ENCODE measurements at places on chromosomes 4 and X. TPM values are rescaled to one million over a fixed set of nuclear protein-coding genes. Genes with fewer than 3 reads are reported as not detected.

GRCh38 chr4:114785570-114785969 is 187.0 kb downstream of the UGT8 start:
- DNase-seq: no peak

DNA sequence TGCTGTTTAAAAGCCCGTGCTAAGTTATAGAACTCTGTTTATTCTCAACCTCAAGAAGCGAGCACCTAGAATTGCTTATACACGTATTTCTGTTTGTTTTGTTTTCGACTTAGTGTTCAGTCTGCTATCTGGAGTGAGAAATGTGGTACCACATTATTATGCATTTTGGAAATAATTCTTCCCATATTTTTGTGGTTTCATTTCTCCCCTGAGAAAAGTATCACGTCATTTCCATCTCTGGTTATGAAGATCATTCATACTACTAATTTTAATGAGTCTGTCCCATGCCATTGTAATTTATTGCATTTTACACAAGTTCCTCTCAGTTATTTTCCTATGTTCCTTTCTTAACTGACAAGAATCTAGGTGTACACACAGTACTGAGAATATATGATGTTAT is 186.0 kb downstream of the DCHS2 start:
- DNase-seq: no peak

- no peak for DNase-seq
Measured at GRCh38 chr4:1577822-1578217, 106.3 kb downstream of the FAM53A start.

RASL11B gene
- polyA plus RNA-seq: 0.26 TPM

DNA sequence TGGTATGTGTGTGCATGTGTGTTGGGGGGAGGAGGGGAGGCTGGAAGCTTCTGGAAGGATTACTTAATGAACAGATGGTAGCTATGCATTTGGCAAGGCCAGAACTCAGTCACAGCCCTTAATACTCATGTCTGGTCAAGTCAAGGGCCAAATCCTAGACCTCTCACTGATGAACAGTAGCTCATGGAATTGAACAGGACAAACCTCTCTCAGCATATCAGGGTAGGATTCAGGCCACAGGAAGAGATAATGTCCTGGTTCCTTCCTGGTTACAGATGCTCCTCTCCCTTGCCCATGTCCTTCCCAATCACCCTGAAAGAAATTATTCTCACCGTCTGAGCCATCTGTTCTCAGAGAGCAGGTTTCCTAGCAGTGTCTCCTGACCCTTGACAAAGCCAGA is 165.7 kb downstream of the SOWAHB start:
- no peak for DNase-seq

DNA sequence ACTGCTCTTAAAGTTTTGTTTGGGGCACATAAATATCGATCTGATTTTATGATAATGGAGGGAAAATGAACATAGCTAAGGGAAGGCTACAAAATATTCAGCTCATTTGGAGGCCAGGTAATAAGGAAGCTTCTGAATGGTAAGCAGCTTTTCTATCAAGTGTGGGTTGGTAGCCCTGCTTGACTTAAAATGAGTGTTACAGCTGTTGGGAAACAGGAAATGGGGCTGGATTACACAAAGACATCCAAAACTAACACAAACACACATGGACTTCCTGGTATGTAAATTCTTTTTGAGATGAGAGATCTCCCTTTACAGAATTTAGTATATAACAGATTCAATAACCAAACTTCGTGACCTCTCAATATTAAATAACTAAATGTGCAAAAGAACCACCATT is 58.0 kb downstream of the FGF16 start:
- DNase-seq: peak; percentile 69

DNA sequence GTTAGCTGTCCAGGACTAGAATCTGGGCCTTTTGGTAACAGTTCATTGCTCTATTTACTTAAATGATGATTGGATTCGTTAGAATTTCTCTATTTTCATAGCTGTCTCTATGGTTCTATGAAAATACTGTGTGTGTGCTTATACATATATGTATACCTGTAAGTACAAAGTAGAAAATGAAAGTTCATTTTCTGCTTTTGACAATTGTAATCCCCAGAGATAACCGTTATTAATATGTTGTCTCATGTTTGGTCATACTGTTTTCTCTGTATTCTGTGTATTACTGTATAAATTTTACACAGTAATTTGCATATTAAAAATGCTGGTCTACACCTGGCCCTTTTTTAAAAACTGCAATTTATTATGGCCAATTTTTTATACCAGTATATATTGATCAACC is 55.4 kb downstream of the CLCN3 start:
- no peak for DNase-seq

MTMR8 gene
- not detected for polyA plus RNA-seq

GRCh38 chr4:1099684-1100335 is 13.6 kb downstream of the RNF212 start:
- DNase-seq: no peak

DNA sequence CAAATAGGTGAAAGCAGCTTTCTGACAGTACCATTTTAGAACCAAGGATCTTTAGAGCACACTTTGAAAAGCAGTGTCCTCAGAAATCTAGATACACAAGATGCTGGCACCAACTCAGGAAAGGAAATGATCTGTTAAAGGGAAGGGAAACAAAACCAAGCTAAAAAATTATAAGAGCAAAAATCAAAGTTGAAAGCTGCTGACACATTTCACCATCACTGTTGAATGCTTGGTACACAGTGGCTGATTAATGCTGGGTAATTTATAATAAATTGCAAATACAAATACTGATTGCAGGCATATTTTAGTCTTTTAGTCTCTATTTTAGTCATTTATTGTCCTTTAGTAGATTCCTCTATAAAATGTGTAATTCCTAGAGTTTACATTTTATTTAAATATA is 1540.1 kb upstream of the PCDH10 start:
- no peak for DNase-seq

RIBC1 gene
- 0.31 TPM for polyA plus RNA-seq

GRCh38 chr4:159639671-159640323 is 536.9 kb downstream of the RAPGEF2 start:
- DNase-seq: no peak

DNA sequence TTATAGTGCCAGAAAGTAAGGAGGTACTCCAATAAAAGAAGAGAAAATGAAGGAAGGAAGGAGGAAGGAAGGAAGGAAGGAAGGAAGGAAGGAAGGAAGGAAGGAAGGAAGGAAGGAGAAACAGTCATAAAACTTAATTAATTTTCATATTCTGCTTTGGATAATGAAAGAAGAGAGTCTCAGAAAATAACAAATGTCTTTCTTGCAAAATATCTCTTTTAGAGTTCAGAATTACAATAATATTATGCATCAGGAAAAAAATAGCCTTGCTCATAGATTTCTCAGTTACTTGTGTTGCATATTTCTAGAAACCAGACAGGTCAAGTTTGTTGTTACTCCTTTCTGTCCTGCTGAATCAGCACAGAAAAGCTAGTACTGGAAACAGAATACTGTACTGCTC is 130.1 kb upstream of the DKK2 start:
- no peak for DNase-seq

DNA sequence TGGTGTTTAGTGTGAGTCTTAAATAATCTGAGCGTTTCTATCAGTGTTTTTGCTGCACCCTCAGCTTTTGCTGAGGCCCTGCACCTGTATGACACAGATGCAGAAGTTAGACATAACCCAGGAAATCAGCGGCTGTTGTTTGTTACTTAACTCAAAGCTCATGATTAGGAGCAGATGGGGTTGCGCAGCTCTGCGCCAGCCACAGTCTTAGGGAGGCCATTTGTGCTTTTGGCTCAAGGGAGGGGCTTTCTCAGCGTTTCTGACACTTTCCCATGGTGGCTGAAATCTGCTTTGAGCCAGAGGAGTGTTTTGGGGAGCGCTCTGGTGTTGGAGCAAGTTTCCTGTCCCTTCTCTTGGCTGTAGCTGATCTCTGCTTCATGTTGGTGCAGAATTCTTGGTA is 433.8 kb downstream of the NAF1 start:
- no peak for DNase-seq

KCND1 gene
- polyA plus RNA-seq: 1.9 TPM

CDX4 gene
- not detected for polyA plus RNA-seq

DNA sequence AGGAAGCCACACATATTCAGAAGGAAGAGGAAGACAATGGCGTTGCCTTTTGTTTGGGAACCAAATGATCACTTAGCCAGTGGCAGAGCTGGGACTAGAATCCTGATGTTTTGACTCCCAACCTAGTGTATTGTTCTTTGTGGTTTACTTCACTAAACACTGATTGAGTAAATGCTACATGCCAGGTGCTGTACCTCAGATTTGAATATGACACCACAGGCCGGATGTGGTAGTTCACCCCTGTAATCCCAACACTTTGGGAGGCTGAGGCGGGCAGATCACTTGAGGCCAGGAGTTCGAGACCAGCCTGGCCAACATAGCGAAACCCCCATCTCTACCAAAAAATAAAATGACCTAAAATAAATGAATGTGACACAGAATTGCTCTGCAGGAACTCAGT is 8.4 kb downstream of the NDUFA1 start:
- no peak for DNase-seq

DNA sequence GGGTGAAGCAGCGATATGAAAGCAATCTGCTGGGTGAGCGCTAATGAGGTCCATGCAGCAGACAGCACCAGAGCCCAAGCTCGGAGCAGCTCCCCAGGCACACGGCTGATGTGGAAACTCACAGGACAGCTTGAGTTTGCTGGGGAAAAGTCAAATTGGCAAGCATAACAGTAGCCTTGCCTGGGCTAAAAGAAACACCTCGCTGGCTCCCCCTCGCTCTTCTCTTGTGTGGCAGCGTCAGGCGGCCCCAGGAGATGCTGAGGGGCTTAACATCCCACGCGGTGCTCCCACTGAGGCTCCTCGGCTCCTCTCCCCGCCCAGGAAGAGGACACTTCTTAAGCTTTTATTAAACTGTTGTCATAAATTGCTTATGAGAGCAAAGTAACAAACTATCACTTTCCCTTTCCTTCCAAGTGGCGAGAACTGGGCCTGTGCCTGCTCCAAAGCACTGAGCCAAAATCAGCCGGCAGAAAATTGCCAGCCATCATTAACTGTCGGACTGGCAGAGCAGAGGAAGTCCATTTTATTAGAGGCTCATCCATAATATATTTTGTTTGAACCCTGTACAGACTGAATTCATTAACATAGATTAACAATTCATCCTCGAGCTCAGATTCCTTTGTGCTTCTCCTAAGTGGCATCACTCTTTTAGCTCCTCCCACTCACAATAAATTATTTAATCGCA is 111.4 kb downstream of the TSPAN5 start:
- DNase-seq: peak; percentile 54

DNA sequence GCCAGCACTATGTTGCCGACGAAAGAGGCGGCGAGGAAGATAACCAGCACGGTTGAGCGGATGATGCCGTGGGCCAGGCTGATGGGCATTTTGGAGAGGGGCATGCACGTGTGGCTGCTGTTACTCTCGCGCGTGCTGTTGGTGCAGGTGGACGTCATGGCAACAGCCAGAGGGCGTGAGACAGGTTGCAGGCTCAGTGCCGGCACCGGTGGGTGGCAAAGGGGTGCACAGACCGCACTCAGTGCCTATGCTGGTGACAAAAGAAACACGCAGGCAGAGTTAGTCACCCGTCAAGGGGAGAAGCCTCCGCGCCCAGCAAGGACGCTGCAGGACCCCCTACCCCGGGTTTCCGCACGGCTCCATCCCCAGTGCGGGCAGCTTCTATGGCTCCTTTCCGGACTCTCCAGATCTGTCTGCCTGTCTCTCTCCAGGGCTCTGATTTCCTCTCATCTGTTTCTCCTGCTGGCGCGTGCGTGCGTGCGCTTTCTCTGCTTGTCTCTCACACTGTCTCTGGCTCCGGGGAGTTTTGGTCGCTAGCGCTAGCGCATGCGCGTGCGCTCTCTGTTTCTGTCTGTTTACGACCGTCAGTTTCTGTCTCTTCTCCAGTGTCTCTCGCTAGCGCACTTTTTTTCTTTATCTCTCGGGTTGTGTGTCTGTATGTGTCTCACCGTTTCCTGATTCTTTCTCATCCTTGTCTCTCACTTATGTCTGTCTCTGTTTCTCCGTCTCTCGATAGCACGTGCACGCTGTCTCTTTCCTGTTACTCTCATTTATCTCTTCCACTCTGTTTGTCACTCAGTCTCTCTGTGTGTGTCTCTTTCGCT is 2.1 kb downstream of the GPR101 start:
- DNase-seq: peak; percentile 10

- DNase-seq: no peak
Measured at GRCh38 chr4:156217236-156217635, 263.6 kb upstream of the CTSO start.

RNF150 gene
- 6.6 TPM for polyA plus RNA-seq

DNA sequence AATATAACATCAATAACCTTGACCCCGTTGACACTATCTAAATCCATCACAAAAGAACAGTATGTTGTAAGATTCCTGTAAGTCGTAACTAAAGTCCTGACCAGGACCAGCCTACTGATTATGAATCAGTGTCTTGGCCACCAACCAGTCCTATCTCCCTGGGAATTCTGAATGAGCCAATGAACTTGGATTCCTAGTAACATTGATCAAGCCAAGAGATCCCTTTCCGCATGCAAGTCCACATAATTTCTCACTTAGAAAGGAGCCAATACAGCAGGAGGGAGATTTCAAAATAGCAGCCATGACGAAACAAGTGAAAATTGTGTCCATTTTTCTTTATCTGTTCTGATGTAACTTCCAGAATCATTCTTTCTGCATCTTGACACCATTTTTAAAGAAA is 9.5 kb downstream of the XPNPEP2 start:
- peak; percentile 78 for DNase-seq

- no peak for DNase-seq
Measured at GRCh38 chr4:8818063-8818881, 53.4 kb downstream of the HMX1 start.

GRCh38 chr4:37431417-37431743 is 186.8 kb downstream of the NWD2 start:
- DNase-seq: no peak

DNA sequence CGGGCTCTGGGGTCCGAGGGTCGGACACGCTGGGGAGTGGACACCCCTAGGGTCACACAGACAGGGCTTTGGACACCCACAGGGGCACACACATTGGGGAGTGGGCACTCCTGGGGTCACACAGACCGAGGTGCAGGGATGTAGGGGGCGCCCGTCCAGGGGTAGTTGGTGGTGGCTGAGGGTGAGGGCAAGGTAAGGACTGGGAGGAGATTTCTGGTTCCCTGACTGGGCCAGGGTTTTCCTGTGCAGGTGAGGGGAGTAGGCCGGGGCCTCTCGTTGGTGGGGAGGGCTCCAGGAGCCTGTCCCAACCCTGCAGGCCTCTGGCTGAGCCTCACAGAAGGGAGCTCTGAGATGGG is 21.9 kb upstream of the WDR45 start:
- no peak for DNase-seq

DNA sequence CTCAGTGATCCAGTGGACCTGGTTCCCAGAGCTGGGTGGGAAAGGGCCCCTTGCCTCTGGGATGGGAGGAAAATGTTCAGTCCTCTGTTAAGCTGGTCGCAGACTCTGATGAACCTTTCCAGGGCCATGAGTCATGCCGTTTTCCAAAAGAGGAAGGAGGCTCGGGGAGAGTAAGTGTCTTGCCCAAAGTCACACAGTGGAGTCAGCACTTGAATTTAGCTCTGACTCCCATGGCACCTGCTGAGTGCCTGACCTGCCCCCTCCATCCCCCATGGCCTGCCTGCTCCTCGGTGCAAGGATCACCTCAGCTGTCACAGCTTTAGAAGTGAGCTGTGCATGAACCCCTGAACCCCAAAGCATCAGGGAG is 14.0 kb upstream of the KIAA0232 start:
- peak; percentile 37 for DNase-seq
